ENCODE measurements at places on chromosomes 4 and X.

GRCh38 chr4:25925486-25926201 lies 11.6 kb downstream of the SMIM20 start:
- peak; percentile 51 for DNase-seq

DNA sequence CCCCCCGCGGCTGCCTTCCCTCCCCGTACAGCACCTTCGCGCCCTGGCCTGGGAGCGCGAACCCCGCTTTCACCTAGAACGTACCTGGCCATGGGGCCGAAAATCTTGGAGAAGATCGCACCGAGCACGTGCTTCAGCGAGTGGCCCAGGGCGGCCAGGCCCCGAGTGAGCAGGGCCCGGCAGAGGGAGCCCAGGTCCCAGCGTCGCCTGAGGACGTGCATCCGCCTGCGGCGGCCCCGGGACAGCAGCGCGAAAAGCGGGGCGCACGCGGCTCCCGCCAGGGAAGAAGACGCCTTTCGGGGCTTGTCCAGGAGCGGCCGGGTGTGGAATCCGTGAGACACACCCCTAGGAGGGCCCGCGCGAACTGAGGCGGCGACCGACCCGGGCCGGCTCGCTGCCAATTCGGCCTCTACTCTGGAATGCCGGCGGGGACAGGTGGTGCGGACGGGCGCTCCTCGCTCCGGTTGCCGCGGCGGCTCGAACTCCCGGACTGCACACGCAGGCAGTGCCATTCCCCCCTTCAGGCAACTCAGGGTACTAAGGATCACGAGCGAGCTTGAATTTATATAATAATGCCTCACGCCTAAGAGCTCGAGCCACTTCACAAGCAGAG lies at the start of gene HS6ST2:
Gene HS6ST2, minus strand, starts transcription at position 539 of the 613 bp plus-strand sequence.
- DNase-seq, result no peak

- peak; percentile 12 for DNase-seq
These were observed 1.0 kb downstream of the LRP2BP start for GRCh38 chr4:185394568-185395237.

DNA sequence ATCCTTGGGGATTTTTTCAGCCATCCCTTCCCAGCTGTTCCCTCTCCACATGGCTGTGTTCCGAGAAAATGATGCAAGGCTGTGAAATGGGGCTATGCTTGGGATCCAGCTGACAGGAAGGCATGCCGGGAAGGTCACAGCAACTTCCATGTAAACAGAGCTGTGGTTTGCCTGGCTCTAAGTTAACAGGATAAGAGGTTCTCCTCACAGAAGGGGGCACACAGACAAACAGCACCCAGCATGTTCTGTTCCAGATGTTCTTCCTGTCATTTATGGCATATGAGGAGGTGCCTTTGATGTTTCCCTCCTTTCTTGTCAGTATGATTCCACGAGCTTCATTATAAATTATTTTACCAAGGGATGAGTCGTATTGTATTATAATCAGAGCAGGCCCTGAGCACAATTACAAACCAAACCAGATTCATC lies 220.7 kb downstream of the ANTXR2 start:
- DNase-seq, result peak; percentile 11

DNA sequence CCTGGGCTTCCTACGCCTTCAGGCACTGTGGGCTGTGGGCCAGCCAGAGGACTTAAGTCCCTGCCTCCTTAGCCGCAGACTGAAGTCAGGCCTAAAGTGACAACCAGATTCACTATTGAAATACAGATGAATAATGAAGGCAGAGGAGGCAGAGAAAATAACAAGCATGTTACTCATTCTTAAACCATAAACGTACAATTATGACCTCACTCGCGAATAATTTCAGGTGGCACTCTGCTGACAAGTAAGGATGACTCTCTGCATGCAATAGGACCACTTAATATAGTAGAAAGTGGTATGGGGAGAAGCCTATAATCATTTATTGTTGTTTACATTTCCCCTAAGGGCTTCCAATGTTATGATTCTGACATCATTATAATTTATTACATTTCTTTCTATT lies 409.2 kb upstream of the FGF13 start:
- peak; percentile 9 for DNase-seq

GRCh38 chrX:19577181-19577810 lies 62.0 kb upstream of the MAP3K15 start:
- DNase-seq, result no peak

GRCh38 chr4:26204249-26204825 lies 116.5 kb upstream of the RBPJ start:
- no peak for DNase-seq

DNA sequence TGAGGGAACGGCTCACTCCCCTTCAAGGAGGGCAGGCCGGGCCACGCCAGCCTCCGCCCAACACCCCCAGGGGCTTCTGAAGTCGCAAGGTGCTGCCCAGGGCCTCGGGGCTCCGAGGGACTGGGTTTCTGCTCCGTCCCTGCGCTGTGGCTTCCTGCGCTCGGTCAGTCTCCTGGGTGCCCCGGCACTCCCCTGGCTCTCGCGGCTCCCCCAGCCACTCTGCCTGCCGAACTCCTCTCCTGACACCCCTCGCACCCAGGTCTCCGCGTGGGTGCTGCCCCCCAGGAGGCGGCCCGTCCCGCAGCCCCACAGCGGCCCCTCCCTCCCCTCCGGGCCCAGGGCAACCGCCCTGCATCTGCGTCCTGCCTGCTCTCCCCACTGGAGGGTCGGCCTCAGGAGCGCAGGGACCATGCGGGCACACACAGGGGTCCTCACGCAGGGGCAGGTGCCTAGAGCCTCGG lies 151.9 kb downstream of the AFAP1 start:
- DNase-seq, result no peak

Data from GM03348 (cell line).